ENCODE measurements at places on chromosomes 1 and 21.

DNA sequence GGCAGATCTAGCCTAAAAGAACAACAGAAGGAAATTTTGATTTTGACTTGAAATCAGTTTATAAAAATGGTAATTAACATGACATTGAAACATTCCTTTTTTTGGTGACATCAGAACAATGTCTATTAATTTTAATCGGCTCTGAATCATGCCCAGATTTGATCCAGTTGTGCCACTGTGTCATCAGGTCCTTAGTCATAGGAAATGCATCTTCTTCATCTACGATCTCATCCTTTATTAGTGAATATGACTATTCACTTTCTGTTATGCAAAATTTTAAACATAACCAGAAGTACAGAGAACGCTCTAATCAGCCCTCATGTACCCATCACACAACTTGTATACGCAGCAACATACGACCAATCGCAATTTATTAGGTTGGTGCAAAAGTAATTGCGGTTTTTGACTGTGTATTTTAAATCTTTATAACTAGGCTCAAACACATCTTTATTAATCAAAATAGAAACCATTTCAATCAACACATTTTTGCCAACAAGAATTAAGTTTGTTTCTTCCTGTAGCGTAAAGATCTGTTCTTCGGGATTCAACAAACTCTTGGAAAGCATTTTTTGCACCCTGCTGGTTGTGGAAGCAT, 40.3 kb upstream of the TLR5 start:
- DNase-seq, result no peak

DNA sequence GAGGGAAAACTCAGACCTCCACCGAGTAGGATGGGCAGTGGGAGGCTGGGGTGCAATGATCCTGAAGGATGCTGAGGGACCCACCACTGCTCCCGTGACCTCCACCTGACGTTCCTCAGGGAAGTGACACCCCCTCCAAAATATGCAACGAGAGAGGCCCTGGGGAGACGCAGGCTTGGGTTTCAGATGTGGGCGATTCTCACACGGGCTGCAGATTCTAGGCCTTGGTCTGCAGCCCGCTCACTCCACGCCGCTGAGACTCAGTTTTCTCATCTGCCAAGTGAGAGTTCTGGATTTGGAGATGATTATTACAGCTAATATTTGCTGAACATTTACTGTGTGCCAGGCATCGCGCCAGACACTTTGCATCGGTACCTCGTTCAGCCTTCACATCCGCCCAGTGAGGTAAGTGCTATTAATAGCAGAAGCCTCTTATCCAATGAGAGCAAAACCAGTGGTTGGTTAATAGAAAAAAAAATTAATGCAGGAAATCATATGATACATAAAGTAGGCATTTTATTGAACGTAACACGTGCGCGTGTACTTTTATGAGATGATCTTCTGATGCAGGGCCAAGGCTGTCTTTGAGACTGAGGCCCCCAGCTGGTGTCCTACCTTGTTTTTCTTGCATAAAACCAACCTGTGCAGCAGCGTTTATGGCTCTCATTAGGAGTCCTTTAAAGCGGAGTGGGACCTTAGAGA, 102.0 kb upstream of the RUNX3 start:
- no peak for DNase-seq

- no peak for DNase-seq
These were observed 243.0 kb upstream of the PROX1 start for GRCh38 chr1:213744780-213745179.

DNA sequence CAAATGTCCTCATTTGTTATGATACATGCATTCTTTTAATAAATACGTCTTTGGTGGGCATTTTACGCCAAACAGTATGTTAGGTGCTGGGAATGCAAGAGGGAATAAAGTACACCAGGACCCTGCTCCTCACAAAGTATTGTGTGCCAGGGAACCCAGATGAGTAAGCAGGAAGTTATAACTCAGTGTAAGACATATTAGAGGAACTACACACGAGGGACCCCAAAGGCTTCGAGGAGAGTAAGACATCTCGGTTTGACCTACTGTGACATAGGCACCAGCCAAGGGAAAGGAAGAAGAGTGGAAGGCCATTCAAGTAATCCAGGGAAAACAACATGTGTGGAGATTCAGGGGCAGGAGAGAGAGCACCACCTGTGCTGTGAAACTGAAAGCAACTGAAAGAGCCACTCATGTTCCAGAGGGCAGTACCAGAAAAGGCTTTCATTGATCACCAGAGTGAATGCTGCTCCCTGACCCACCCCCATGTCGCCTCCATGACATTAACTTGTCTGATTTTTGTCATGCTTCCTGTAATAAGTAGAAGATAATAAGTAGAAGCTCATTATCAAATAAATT, 542.5 kb upstream of the PKN2 start:
- no peak for DNase-seq

GRCh38 chr1:233960386-233960785, 55.9 kb downstream of the SLC35F3 start:
- no peak for DNase-seq

GRCh38 chr1:108152782-108153222, 47.3 kb downstream of the SLC25A24 start:
- DNase-seq, result no peak

DNA sequence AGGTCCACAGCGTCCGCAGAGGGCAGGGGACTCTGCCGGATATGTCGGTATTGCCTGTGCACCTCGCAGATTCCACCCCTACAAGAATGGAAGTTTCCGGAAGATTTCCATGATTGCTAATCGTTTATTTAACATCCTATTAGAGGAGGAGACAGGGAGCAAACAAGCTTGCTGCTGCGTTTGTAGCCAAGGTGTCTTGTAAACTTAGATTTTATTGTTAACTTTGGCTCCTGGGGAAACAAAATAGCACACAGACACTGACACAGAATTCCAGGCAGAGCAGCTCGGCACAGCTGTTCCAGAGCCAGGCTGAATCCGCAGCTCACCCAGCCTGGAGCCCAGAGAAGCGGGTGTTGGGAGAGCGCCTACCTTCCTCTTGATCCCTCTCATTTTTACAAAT, 75.7 kb downstream of the AJAP1 start:
- DNase-seq, result no peak

DNA sequence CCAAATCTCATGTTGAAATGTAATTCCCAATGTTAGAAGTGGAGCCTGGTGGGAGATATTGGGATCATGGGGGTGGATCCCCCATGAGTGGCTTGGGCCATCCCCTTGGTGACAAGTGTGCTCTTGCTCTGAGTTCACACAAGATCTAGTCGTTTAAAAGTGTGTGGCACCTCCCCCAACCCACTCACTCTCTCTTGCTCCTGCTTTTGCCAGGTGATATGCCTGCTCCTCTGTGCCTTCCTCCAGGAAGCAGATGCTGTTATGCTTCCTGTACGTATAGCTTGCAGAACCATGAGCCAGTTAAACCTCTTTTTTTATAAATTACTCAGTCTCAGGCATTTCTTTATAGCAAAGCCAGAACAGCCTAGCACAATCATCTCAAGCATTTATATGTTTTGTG, 23.0 kb upstream of the HSPA13 start:
- no peak for DNase-seq

- DNase-seq, result no peak
These were observed 140.9 kb upstream of the CTTNBP2NL start for GRCh38 chr1:112255080-112255479.

DNA sequence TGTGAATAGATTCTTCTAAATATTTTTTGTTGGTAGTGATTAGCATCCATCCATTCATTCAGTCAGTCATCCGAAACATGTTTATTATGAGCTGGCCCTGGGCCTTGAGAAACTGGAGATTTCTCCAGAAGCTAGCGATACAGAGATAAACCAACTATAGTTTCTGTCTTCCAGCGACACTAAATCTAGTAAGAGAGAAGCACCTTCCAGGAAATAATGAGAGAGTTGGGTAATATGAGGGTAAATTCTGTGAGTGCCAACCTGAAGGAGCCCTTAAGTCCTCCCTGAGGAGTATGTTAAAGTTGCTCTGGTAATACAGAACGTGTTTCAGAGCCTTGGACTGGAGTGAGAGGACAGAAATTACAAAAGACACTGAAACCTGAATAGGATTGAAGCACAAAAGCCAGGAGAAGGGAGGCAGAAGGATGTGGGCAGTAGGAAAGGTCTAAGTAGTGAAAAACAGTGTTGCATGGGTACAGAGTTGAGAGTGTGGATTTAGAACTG, 59.8 kb downstream of the RBM11 start:
- DNase-seq, result no peak
